ENCODE measurements at places on chromosomes 11 and 22. TPM values are rescaled to one million over a fixed set of nuclear protein-coding genes. Genes with fewer than 3 reads are reported as not detected.

The XPNPEP3 gene
- 22.5 TPM for total RNA-seq

The MISFA gene
- 3.0 TPM for total RNA-seq

DNA sequence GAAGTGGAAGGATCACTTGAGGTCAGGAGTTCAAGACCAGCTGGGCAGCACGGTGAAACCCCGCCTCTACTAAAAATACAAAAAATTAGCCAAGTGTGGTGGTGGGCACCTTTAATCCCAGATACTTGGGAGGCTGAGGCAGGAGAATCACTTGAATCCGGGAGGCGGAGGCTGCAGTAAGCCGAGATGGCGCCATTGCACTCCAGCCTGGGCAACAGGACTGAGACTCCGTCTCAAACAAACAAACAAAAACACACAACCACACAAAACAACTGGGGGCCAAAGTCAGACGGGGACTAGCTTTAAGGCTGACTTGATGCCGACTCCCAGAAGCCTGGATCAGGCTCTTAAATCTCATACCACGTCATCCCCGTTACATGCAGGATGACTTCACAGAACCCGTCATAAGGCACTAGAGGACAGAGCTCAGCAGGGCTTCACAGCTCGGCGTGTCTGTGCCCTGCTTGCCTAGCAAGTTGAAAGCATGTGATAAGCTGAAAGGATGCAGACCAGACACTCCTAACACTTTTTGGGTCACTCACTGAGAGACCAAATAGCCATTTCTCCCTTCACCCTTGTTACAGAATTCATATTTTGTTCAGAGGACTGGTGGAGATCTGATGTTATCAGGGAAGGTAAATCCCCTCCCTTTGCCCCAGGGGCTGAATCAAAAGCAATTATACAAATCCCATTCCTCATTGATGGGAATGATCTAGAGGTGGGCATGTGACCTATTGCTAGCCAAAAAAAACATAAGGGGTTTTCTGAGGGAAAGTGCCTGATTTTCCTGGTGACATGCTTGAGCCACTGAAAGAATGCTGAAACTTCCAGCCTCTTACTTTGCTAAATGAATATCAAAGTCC lies 65.4 kb downstream of the GAB2 start:
- H3K4me1 ChIP-seq: peaks cover 31% of the 10 kb centered on the region
- DNase-seq: no peak
- H3K27ac ChIP-seq: no peak overlapping the region
- H3K4me3 ChIP-seq: no peak overlapping the region

The LMO1 gene
- total RNA-seq: not detected

- peaks cover 18% of the 10 kb centered on the region for H3K4me1 ChIP-seq
- H3K27me3 ChIP-seq: no peaks in the 10 kb centered on the region
- DNase-seq: no peak
- no peaks in the 10 kb centered on the region for H3K36me3 ChIP-seq
- H3K4me3 ChIP-seq: peak overlapping the region; percentile 93
Measured at GRCh38 chr11:17277024-17277584, 565 bp downstream of the NUCB2 start.

- H3K36me3 ChIP-seq: peaks cover 13% of the 10 kb centered on the region
- H3K4me3 ChIP-seq: no peak overlapping the region
- H3K4me1 ChIP-seq: peaks cover 16% of the 10 kb centered on the region
- DNase-seq: no peak
Measured at GRCh38 chr11:66607126-66607834, 9.2 kb upstream of the RBM14 start.

All from osteocyte (in vitro differentiated cells).